ENCODE measurements at places on chromosomes 1 and 21.

DNA sequence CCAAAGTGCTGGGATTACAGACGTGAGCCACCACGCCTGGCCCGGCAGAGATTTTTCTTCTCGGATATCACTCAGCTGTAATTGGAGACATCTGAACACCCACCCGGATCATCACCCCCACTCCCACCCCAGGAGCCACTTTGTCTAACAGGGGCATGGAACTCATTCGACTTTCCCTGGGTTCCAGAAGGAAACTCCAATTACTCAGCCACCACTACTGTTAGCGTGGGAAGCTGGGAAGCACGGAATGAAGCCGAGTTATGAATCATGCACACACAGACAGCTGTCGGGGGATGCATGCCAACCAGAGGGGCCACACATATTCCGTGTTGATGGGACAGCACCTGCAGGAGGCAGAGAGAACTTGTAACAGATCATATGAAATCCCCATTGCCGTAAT, 85.2 kb downstream of the HLCS start:
- DNase-seq = no peak

DNA sequence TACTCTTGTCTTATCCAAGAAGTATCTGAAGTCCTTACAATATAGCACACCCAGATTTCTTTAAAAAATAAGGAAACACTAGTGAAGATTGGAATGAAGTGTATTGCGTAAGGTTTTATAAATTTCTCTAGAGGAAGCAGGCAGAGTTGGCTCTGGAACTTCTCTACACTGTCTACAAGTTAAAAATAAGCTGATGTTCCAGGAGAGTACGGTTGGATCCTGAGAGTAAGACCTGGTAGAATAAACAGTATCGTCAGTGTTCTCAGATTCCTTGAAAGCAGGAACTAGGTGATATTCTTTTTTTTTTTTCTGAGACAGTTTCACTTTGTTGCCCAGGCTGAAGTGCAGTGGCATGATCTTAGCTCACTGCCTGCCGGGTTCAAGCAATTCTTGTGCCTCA, 107.9 kb downstream of the USP25 start:
- DNase-seq = no peak

GRCh38 chr1:3689138-3689750, 36.9 kb downstream of the TP73 start:
- DNase-seq = no peak

DNA sequence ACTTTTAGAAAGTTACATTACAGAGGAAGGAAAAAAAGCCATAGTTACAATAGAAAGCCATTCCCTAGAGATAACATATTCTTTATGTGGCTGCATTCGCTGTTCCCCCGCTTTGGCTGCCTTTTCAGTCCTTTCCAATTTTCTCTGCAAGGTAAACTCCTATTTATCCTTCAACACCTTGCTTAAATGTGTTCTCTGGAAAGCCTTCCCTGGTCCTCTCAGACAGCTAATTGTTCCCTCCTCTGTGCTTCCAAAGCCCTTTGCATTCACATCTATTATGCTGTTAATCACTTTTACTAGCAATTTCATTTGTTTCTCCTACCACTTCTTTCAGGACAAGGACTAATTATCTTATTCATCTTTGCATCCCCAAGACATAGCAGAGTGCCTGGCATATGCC, 1.6 kb downstream of the PHC2 start:
- DNase-seq = no peak

DNA sequence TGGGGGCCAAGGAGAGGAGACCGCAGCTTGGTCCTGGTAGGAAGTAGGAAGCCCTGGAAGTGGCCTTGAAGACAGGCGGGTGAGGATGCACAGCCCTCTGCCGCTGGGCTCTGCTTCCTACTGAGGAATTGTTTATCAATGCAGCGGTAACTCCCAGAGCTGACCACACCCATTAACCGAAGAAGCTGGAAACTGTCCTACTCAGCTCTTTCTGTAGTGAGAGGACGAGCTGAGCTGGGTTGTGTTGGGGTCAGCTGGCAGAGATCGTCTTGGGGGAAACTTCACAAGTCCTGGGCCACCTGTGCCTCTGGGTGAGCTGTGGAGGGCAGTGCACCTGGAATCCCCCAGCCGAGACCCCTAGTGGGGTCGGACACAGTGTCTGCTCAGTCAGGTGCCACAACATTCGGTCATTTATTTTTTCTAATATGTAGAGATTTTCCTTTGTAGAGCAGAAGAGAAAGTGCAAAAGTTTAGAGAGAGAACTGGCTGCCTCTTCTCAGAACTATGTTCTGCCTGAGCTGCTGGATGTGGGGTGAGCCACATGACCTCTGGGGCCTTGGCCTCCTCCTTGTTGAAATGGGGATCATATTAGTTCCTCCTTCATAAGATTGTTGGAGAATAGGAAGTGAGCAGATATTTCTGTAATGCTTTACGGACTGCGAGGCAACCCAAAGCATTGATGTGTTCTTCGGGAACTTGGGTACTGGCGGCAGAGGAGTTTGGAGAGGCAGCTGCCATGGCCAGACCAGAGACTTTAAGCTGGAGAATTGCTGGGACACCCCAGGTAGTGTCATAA, 3.6 kb downstream of the NECAP2 start:
- no peak for DNase-seq

- DNase-seq = no peak
Measured at GRCh38 chr1:65674522-65674921, 118.2 kb upstream of the PDE4B start.

GRCh38 chr1:223549740-223550139, 115.8 kb downstream of the CAPN8 start:
- no peak for DNase-seq

DNA sequence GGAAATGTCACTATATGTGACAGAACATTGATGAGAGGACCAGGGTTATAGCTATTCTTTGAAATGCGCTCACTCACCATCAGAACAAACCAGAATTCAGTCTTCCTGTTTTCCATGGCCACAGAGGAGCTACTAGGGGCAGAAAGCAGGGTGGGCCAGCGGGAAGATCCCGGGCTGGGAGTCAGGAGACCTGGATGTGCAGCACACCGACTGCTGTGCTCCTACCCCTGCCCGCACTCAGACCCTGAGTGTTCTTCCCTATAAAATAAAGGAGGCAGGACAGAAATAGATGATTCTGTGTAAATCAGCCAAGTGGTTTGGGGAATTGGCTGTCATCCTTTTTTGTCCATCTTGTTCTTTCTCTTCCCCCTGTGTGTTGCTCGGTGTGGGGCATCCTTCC, 21.0 kb downstream of the MTARC1 start:
- DNase-seq = no peak

DNA sequence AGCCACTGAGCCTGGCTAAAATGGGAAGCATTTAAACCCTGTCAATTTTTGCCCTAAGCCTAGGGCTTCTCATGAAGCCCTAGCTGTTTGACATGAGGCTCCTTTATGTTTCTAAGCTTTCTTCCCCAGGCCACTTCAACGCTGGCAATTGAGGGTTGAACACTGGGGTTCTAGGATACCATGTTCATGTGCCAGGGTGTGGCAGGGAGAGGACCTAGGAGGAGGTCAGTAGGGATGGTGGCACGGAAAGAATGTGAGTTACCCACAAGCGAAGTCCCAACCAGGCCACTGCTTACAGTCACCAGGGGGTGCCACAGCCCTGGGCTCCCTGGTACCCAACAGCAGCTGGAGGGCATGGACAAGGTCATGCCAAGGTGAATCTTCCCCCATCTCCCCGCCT, 90.8 kb upstream of the AJAP1 start:
- no peak for DNase-seq

- DNase-seq = no peak
Measured at GRCh38 chr1:5949761-5950100, 42.5 kb downstream of the NPHP4 start.

- DNase-seq = no peak
Measured at GRCh38 chr1:21064057-21064456, 112.6 kb downstream of the EIF4G3 start.

GRCh38 chr1:207336559-207337467, 15.3 kb downstream of the CD55 start:
- DNase-seq = no peak

- DNase-seq = no peak
Measured at GRCh38 chr1:156781585-156782186, 14.4 kb downstream of the PRCC start.

DNA sequence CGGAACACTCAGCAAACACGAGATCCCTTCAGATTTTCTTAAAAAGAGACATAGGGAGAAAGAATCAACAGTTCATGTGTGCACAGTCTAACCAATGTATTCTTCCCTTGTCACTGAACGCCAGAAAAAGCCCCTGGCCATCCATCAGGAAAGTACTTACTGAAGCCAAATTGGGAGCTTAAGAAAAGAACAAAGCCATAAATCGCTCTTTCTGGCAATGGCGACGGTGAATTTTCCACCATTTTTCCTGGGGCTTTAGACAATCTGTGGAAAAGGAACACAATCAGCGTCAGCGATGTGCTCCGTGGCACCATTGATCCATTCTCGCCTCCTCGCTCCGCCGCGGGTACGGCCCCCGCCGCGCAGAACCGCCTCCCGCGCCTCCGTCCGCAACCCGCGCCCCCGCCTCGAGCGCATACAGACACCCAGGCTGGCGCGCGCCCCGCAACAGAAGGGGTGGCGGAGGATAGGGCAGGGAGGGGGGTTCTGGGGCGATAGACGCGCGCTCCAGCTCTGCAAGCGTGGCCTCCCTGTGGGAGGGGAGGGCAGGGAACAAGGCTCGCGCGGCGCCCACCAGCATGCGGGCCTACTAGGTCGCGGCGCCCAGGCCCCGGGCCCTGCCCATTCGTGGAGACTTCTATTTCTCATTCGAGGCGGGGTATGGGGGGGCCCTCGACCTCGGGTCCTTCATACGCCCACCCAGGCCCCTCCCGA, 440 bp downstream of the PIGP start:
- no peak for DNase-seq

- no peak for DNase-seq
Measured at GRCh38 chr1:53559391-53559815, 100.2 kb downstream of the DMRTB1 start.

- peak; percentile 45 for DNase-seq
Measured at GRCh38 chr1:211326528-211327345, at the start of gene TRAF5. Gene TRAF5, plus strand, starts transcription at chr1:211326833. Its CDS starts 26,407 bp downstream, at chr1:211353240.

DNA sequence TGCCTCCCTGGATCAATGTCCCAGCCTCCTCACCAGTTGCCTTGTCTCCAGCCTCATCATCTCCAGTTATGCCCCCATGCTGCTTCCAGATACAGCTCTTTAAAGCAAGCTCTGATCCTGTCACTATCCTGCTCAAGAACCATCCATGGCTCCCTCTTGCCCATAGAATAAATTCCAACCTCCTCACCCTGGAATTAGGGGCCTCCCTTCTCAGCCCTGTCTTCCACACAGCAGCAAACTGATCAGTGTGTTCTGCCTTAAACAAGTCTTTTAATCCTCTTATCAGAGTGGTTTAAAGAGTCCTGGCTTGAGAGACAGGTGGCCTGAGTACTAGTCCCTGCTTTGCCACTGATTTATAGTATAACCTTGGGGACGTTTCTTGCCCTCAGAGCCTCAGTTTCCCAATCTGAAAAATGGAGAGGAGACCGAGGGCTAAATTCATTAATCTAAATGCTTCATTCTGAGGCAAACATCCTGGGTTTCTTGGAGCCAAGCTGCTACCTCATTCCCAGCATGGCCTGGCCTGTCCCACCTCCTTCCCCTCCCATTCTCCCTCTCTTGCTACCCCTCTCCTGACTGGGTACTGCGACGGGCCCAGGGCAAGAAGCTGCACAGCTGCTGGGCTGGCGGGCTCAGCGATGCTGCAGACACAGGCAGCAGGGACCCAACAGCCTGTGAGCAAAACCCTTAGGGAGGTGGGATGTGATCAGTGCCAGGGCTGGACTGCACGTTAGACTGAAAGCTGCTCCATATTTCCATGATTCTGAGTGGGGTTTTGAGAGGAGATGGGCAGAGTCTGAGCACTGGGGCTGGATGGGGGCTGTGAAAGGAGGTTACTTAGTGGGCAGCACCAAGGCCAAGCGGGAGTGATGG, 221.4 kb downstream of the PTPRU start:
- DNase-seq = peak; percentile 70

GRCh38 chr21:16821588-16821987, 691.3 kb upstream of the CXADR start:
- DNase-seq = no peak

- no peak for DNase-seq
Measured at GRCh38 chr1:28243685-28244311, 7.9 kb downstream of the ATP5IF1 start.

GRCh38 chr1:162387226-162388082, 5.9 kb downstream of the C1orf226 start:
- DNase-seq = no peak

GRCh38 chr1:156816561-156817328, at the start of gene SH2D2A:
Gene SH2D2A, minus strand, starts transcription at chr1:156816848. Its CDS starts 140 bp downstream, at chr1:156816708.
- no peak for DNase-seq

- DNase-seq = peak; percentile 25
Measured at GRCh38 chr1:212012034-212012740, 23.2 kb downstream of the INTS7 start.

- no peak for DNase-seq
Measured at GRCh38 chr1:35605867-35606182, 32.7 kb downstream of the TFAP2E start.

- no peak for DNase-seq
Measured at GRCh38 chr1:210687582-210688279, 359.0 kb downstream of the HHAT start.

DNA sequence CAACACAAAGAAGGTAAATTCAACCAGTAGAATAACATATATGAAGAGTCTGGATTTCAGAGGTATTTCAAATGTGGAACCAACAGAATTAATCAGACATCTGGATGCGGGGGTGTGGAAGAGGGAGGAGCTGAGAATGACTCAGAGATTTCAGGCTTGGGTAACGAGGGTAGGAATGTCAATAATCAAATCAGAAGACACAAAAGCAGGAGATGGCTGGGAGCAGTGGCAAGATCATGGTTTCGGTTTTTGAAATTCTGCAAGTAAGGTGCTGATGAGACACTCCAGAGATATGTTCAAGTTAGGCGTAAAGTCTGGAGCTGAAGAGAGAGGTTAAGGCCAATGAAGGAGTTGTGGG, 64.0 kb downstream of the PLPPR5 start:
- DNase-seq = no peak

GRCh38 chr1:38474738-38475623, 384.6 kb downstream of the RRAGC start:
- DNase-seq = no peak

- no peak for DNase-seq
Measured at GRCh38 chr1:171855381-171855780, 14.1 kb downstream of the DNM3 start.

GRCh38 chr1:219959540-219960203, 31.3 kb upstream of the SLC30A10 start:
- DNase-seq = no peak

GRCh38 chr1:1198423-1199140, 7.8 kb downstream of the TNFRSF18 start:
- peak; percentile 2 for DNase-seq

DNA sequence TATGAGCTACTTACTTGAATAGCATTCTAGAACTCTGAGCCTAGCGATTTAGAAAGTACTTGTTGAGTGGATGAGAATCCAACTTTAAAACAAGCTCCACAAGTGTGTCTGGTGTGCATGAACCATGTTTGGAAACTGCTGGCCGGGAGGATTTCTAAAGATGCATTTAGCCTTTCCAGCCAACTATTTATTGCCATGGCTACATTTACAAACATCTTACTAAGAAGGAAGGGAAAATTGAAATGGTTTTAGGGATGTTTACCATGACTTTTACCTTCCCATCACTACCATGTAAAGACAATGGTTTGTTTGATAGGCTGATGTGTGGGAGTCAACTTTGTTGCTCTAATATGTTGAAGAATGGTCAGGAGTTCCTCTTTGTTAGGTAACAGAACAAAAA, 37.7 kb upstream of the ARHGAP29 start:
- no peak for DNase-seq

- DNase-seq = peak; percentile 53
Measured at GRCh38 chr1:1574721-1575537, at the start of gene SSU72. Gene SSU72, minus strand, starts transcription at chr1:1574863. Its CDS starts 306 bp downstream, at chr1:1574557.

Data from D721Med (cell line).